ENCODE measurements at places on chromosomes 3 and 15.

GRCh38 chr3:38630606-38631005, 18.9 kb downstream of the SCN5A start:
- no peak for DNase-seq

DNA sequence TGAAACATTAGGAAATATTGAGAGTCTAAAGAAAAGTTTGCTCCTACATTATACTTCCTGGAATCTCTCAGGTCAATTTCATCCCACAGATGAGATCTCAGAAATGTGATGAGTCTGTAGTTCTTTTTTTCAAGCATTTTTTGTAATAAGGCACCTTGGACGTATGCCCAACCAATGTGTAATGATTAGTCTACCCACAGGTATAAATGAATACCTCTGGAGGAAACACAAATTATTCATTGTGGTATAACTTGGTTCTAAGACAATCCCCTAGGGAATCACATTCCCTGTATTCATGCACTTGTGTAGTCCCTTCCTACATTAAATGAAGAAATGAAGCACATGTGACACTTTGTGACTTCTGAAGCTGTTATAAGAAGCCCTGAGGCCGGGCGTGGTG, 596.2 kb upstream of the UBE2E2 start:
- DNase-seq: no peak

GRCh38 chr3:58107597-58107996, 99.4 kb downstream of the FLNB start:
- no peak for DNase-seq

DNA sequence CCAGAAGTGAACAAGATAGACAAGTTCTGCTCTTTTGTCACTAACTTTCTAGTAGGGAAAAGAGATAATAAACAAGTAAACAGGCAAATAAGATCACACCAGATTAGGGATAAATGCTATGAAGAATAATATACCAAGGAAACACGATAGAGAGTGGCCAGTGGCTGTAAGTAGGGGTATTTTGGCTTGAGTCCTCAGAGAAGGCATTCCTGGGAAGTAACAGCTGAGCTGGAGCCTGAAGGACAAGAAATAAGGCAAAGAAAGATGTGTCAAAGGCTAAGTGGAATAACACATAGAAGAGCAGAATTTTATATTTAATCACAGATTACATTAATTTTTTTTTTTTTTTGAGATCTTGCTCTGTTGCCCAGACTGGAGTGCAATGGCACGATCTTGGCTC, 366.2 kb downstream of the ZIC1 start:
- DNase-seq: no peak

GRCh38 chr3:178325330-178325729, 210.9 kb upstream of the KCNMB2 start:
- peak; percentile 70 for DNase-seq

GRCh38 chr3:118128886-118129285, 905.8 kb downstream of the IGSF11 start:
- peak; percentile 73 for DNase-seq

- DNase-seq: no peak
These were observed 15.9 kb upstream of the ACTL6A start for GRCh38 chr3:179546814-179547241.

DNA sequence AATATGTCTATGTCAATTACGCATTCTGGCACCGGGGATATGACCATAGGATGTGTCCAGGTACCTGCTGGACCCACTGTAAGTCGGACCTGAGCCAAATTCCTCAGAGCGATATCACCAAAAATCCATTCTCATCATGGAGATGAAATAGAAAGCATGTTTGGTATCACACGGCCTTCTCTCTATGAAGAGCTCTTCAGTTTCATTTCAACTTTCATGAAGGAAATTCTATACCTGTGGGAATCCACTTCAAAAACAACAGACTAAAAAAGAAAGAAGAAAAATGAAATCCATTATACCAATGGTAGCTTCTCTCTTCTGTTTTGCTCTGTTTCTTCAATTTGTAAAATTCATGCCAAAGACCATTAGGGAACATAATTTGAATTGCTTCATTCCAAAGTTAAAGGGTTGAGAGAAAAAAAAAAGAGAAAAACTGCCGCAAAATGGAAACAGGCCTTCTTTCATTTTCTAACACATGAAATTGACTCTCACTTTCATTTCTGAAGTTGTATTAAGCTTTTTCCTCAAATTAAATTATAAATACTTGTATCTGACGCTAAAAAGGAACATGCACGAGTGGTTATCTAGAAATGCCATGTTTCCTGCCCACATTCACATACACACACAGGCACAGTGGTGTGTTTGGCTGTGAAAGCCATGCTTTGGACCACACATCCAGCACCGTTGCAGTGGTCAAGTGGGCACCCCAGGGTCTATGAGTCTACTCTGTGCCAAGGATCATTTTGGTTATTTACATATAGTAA, 46.9 kb upstream of the DIPK2A start:
- no peak for DNase-seq

- no peak for DNase-seq
These were observed 6.7 kb downstream of the SRP14 start for GRCh38 chr15:40032125-40032839.

GRCh38 chr3:171799501-171799900, 10.8 kb downstream of the PLD1 start:
- DNase-seq: no peak

GRCh38 chr3:171195686-171196085, 169.2 kb upstream of the SLC2A2 start:
- DNase-seq: no peak

DNA sequence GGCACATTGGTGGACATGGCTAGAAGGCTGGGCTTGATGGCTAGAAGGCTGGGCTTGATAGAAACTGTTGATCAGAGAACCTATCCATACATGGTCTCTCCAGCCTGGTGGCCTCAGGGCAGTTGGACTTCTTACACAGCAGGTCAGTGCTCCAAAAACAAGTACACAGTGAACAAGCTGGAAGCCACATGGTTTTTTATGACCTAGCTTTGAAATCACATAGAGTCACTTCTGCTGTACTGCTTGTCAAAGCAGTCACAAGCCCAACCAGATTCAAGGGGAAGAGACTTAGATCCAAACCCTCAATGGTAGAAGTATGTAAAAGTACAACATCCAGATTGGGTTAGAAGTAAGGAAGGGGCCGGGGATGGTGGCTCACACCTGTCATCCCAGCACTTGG, 89.4 kb upstream of the HES1 start:
- DNase-seq: no peak

DNA sequence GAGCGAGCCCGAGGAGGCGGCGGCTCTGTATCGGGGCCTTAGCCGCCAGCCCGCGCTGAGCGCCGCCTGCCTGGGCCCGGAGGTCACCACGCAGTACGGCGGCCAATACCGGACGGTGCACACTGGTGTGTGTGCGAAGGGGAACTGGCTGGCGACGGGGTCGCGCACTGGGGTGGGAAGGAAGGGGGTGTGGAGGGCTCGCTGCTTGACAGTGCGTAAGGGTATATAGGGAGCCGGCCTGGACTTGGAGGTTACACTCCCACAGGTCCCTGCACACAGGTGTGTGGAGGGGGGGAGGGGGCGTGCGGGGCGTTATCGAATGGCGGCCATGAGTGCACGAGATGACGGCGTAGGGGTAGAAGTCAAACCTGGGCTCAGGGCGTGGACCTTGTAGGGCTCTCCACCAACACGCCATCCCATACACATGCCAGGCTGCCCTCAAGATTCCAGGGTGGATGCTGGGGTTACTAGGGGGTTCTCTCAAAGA, 389 bp downstream of the APEH start:
- no peak for DNase-seq

- DNase-seq: no peak
These were observed 9.1 kb upstream of the TP63 start for GRCh38 chr3:189621948-189622603.

GRCh38 chr3:1830851-1831250, 267.8 kb upstream of the CNTN4 start:
- no peak for DNase-seq

Measured in fibroblast of skin of back (primary cell).